ENCODE measurements at places on chromosomes 12 and 14.

- DNase-seq, result no peak
Observed at GRCh38 chr12:106131676-106132075, 7.1 kb downstream of the NUAK1 start.

GRCh38 chr12:96044017-96044942 is 8.9 kb upstream of the LTA4H start:
- no peak for DNase-seq

GRCh38 chr12:105930557-105931503 is 207.9 kb downstream of the NUAK1 start:
- no peak for DNase-seq

DNA sequence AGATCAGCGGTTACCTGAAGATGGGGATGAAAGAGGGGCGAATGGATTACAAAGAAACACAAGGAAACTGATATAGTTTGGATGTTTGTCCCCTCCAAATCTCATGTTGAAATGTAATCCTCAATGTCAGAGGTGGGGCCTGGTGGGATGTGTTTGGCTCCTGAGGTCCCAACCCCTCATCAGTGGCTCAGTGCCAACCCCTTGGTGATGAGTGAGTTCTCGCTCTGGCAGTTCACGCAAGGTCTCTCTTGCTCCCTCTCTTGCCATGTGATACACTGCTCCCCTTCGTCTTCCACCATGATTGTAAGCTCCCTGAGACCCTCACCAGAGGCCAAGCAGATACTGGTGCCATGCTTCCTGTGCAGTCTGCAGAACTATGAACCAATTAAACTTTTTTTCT is 28.0 kb downstream of the ITGA7 start:
- DNase-seq, result no peak

DNA sequence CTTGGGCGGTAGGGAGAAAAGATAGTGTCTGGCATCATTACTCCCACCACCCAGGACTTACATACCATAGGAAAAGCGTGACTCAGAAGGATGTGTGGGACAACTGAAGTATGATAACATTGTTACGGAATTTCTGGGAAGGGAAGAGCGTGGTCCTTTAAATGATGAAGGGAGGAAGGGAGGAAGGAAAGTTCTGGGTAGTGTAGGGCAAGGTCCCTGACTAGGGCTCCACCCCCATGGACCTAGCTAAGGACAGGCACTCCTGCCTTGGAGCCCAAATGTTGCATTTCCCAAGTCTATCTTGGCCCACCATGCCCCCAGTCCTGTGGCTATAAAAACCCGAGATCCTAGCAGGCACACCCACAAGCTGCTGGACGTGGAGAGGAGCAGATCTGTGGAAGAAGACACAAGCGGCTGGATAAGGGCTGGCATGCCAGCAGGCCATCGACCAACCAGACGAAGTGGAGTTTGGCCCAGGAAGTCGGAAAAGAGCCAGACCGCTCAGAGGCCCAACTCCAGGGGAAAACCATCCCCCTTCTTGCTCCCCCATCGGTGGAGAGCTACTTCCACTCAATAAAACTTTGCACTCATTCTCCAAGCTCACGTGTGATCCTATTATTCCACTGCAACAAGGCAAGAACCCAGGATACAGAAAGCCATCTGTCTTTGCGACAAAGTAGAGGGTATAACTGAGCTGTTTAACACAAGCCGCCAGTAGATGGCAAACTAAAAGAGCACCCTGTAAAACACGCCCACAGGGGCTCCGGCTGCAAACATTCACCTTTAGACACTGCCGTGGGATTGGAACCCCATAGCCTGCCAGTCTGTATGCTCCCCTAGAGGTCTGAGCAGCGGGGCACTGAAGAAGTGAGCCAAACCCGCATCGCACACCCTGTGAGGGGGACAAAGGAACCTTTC is 23.0 kb upstream of the RAB21 start:
- DNase-seq, result no peak

DNA sequence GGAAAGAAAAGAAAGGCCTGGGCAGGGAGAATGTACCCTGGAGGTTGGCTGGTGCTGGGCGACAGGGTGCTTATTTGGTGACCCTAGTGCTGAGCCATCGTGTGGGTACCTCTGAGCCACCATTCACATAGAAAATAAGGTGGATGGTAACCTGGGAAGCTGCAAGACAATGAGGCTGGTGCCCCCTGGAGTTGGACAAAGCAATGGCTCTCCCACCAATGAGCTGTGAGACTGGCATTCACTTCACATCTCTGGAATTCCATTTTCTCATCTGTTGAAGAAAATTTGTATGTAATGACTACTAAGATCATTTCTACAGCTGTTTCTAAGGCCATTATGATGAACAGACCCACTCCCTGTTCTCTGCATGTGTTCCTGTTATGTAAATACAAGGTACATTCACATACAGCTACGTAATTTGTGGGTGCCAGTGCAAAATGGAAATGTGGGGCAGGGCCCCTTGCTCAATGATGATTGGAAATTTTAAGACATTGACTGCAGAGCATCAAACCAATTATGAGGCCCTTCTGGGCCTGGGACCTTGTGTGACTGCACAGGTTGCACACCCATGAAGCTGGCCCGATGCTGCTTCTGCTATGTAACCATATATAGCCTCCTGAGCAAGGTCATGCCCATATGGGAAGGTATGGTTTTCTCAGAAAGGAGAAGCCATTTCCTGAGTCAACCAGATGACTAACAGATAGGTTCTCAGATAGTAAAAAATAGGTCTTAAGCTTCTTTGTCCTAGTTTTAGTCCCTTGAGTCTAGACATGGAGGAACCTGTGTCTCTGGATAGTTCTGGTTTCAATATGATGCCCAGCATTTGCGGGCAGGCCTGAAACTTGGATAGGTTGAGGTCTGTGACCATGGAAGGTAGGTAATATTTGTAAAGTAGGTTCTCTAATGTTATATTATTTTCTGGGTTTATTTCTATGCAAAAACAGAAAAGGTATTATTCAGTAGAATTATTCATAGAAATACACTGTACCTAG is 63.4 kb upstream of the IGF1 start:
- no peak for DNase-seq

GRCh38 chr12:49146406-49146805 is 15.2 kb upstream of the TUBA1B start:
- no peak for DNase-seq

DNA sequence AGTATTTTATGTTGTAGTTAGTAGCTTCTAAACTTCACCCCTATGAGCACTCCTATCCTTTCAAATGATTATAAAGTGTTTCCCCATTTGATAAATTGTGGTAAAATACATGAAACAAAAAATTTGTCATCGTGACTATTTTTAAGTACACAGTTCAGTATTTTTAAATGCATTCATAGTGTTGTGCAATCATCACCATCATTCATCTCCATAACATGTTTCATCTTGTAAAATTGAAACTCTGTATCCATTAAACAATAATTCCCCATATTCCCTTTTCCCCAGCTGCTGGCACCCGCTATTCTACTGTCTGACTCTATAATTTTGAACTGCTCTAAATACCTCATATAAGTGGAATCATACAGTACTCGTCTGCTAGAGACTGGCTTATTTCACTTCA is 52.5 kb downstream of the ATP23 start:
- DNase-seq, result no peak

- DNase-seq, result no peak
Observed at GRCh38 chr14:90384543-90384911, 12.3 kb upstream of the CALM1 start.

- no peak for DNase-seq
Observed at GRCh38 chr14:102579696-102580549, 12.5 kb upstream of the RCOR1 start.

DNA sequence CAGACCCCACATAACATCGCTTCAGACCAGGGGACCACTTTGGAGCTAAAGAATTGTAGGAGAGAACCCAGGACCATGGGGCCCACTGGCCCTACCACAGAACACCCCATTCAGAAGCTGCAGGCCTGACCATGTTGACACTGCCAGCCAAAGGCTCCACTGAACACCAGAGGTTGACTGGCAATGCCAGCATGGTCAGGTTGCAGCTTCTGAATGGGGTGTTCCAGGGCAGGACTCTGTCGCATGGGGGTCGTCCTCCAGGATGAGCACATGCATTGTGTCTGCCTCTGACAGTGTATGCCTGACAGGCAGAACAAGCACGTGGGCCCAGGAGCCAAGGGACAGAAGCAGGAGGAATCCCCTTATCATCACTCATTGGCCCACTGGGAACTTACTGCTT is 34.1 kb downstream of the DIO3 start:
- no peak for DNase-seq

GRCh38 chr12:5134861-5135525 is 91.3 kb downstream of the KCNA5 start:
- no peak for DNase-seq

DNA sequence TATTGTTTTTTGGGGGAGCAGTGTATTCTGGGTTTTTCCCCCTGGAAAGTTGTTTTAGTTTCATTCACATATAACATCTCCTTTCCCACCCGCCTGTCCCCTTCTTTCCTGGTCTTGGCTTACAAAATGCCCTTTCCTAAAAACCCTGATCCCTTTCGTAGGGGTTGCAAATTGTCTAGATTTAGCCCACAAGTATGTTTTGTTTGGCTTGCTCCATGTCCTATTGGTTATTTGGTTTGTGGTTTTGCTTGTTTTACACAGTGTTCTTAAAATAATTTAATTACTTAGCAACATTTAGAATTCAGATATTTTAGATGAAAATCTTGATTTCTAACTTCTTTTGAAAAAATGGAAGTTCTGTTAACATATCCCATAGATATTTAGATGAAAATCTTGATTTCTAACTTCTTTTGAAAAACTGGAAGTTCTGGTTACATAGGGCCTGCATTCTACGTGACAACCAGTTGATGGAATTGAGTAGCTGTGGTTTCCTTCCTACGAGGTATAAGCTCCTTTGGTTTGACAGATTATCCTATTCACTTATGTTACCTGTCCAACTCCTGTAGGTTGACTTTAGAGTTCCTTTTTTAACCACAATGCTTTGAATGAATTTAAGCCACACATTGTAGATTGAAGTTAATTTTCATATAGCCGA is 89.2 kb upstream of the TMEM263 start:
- DNase-seq, result no peak

GRCh38 chr14:68707482-68707881 is 85.4 kb downstream of the ZFP36L1 start:
- no peak for DNase-seq

GRCh38 chr14:75972801-75973421 is 8.9 kb downstream of the TGFB3 start:
- DNase-seq, result no peak

DNA sequence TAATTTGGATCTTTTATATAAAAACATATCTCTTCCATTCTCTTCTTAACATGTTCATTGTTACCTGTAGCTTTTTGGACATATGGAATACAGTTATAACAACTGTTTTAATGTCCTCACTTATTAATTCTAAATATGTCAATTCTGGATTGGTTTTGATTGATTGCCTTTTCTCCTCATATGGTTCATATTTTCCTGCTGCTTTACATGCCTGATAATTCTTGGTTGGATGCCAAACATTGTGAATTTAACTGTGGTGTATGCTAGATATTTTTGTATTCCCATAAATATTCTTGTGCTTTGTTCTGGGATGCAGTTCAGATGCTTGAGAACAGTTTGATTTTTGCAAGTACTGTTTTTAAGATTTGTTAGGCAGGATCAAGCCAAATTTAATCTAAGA is 10.8 kb downstream of the C14orf132 start:
- no peak for DNase-seq

- DNase-seq, result no peak
Observed at GRCh38 chr14:23513818-23514643, 37.5 kb downstream of the ZFHX2 start.

- DNase-seq, result no peak
Observed at GRCh38 chr14:54342806-54343205, 54.0 kb upstream of the CDKN3 start.

DNA sequence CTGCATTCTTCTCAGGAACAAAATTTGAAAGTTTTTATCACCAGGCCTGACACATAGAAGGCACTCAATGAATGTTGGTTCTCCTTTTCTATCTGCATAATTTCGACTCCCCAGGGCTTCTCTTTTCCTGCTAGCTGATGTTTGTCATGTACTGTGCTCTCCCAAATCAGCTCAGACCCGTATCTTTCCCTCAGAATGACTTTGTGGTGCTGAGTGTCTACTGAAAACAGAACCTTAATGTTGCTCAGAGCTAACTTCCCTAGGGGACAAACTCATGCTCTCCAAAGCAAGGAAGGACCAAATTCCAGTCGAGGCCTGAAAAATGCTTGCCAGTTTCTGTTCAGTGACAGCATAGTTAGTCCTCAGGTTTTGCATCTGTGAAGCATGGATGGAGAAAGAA is 1.9 kb downstream of the ARHGDIB start:
- no peak for DNase-seq

- no peak for DNase-seq
Observed at GRCh38 chr12:64621257-64621942, 11.1 kb downstream of the RASSF3 start.

- DNase-seq, result no peak
Observed at GRCh38 chr12:29054858-29055663, 94.0 kb upstream of the FAR2 start.

DNA sequence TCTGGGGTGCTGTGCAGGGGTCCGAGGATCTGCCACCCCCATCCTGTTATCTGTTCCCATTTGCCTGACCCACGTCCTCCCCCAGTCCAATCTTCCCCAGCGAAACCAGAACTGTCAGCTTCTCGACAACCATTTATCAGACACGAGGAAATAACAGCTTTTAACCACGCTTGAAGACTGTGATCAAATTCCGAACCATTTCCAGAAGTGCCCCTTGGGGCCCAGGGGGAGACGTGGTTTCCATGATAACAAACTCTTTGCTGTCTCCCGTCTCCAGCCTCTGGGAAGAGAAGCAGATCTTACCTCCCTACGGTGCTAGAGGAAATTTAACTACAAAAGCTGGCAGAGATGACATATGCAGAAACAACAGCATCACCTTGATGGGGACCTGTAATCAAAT is 35.1 kb upstream of the SRRM4 start:
- no peak for DNase-seq

GRCh38 chr12:25241167-25242020 is 9.3 kb downstream of the KRAS start:
- no peak for DNase-seq

DNA sequence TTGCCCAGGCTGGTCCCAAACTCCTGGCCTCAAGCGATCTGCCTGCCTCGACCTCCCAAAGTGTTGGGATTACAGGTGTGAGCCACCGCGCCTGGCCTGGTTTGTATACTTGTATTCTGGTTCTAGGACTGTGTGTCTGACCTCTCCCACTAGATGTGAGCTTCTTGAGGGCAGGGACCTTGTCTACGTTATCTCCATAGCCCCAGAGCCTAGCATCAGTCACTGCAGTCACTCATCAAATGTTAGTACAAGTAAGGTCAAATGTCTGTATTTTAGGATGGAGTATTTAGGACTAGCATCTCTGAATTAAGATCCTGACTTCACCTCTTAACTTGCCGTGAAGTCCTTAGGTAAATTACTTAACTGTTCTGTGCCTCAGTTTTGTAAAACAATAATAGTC is 2.9 kb downstream of the RILPL2 start:
- no peak for DNase-seq
